PC-3 (cell line): ENCODE measurements at places on chromosomes 11 and 22.

- no peak for DNase-seq
Observed at GRCh38 chr11:111792314-111792713, 26.1 kb upstream of the PPP2R1B start.

- peak; percentile 77 for DNase-seq
Observed at GRCh38 chr11:96054870-96055705, 131.2 kb upstream of the MTMR2 start.

DNA sequence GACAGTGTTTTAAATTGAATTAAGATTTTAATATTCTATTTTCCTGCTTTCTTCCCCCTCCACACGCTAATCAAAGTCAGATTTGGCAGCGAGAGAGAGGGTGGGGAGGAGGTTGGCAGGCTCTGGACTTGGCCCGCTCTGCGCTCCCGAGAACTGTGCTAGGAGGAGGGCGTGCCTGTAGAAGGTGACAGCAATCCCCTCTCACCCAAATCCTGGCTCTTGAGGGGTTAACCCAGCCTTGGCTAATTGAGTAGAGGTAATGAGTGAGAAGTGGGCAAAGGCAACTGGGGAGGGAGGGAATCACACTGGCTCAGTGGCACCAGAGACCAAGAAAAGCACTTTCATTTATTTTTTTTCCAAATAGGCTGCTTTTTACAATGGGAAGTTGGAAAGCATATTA lies 42.2 kb downstream of the BUD13 start:
- no peak for DNase-seq

DNA sequence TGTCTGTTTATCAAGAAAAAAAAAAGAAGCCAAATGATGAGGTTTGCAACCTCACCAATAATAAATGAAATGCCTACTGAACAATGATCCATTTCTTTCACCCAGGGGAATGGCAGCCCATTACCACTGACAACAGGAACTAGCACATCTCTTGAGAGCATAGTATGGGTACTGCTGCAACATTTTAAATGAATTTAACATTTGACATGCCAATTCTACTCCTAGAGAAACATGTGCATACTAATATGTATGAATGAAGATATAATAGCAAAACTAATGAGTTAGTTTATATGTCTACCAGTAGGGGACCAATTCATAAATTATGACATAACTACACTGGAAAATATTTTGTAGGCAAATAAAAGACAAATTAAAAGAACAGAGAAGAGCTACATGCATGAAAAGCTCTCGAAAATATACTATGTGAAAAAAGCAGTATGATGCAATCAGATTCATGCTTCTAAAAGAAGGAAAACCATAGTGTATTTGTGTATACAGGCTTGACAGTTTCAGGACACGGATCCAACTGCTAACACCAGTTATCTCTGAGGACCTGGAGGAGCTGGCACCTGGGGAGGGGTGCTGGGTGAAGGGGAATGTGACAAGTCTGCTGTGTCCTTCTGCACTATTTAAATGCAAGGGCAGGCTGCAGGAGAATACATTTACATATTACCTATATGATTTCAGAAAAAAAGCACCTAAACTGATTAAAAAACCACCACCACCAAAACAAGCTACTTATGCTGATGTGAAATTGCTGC lies 6.9 kb downstream of the SMCO4 start:
- no peak for DNase-seq

DNA sequence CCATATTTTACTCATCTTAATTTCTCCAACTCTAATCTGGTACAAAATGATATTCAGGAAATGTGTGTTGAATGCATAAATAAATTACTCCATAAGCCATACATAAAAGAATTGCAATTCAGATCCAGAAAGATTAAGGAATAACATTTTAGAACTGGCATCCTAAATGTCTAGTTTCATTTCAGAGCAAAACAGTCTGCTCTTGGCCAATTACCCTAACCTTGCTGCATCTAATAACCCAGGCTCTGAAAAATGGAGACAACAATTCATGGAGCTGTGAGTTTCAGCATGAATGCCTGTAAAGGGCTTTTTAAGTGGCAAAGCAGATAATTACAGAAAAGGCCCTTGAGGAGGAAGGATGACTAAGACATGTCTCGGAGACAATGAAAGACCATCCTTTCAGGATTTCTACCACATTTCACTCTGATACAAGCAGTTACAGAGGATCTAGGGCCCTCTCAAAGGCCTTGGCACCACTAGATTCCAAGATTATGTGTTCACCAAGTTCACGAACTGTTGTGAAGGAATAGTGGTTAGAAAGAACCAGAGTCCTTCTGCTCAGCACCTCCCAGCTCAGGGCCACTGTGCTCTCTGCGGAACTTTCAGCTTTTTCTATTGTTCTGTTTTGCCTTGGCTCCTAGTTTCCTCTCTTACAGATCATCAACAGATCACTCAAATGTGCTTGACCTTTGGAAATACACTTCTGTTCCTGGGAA lies 157.6 kb upstream of the BLID start:
- DNase-seq: no peak

GRCh38 chr22:25656724-25657123 lies 85.3 kb upstream of the MYO18B start:
- no peak for DNase-seq

- DNase-seq: peak; percentile 27
Observed at GRCh38 chr11:34354782-34355181, 3.0 kb downstream of the ABTB2 start.

GRCh38 chr11:18013790-18014507 lies 1.1 kb upstream of the SERGEF start:
- DNase-seq: no peak

DNA sequence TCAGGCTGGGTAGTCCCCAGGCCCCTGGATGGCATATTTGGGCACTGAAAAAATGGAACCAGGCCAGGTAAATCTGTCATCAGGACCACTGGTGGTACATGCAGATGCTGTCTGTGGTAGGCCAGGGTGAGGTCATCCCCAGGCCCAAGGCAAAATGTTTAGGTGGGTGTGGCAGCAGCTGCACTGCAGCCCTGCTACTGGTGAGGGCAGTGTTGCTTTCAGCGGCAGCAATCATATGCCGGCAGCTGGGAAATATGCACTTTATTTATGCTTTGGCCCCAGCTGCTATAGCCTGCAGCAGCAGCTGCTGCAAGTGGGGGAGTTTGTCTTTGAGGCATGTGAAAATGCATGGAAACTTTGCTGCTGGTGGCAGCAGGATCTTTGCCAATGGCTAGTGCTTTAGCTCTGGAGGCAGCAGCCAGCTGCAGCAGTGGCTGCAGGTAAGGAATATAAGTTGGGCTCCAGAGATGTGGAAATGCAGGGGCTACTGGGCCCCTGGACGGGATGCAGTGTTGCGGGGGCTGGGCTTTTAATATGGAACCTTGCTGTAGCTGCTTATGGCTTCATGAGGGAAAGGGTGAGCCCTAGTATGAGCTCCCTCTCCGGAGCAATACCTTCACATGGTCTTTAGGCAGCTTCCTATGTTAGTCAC lies 365.7 kb upstream of the CADM1 start:
- DNase-seq: peak; percentile 3

DNA sequence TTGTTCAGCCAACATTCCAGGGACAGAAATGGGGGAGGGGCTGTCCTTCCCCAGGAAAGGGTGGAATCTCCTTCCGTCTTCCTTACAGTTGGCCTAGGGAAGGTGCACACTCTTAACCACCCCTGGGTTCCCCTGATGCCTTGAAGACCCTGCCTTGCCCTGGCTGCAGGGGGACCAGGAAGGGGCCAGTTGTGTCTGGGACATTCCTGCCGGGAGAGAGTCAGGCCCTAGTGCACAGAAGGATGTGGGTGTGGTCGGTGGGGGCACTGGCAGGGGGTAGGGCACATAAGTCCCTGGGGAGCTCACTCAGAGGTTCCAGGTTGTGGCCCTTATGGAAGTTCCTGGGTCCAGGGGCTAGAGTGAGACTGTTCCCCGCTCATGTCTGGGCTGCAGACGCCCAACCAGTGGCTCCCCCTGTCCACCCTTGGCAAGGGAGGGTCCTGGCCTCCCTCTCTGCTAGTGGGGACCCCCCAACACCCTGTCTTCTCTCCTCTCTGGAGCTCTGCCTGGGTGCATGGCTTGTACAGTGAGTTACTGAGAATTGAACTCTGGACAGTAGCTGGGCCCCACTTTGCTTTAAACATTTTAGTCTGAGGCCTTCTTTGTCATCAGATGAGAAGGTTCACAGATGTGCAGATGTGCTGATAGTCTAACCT lies 2.0 kb upstream of the APOBEC3A start:
- no peak for DNase-seq

DNA sequence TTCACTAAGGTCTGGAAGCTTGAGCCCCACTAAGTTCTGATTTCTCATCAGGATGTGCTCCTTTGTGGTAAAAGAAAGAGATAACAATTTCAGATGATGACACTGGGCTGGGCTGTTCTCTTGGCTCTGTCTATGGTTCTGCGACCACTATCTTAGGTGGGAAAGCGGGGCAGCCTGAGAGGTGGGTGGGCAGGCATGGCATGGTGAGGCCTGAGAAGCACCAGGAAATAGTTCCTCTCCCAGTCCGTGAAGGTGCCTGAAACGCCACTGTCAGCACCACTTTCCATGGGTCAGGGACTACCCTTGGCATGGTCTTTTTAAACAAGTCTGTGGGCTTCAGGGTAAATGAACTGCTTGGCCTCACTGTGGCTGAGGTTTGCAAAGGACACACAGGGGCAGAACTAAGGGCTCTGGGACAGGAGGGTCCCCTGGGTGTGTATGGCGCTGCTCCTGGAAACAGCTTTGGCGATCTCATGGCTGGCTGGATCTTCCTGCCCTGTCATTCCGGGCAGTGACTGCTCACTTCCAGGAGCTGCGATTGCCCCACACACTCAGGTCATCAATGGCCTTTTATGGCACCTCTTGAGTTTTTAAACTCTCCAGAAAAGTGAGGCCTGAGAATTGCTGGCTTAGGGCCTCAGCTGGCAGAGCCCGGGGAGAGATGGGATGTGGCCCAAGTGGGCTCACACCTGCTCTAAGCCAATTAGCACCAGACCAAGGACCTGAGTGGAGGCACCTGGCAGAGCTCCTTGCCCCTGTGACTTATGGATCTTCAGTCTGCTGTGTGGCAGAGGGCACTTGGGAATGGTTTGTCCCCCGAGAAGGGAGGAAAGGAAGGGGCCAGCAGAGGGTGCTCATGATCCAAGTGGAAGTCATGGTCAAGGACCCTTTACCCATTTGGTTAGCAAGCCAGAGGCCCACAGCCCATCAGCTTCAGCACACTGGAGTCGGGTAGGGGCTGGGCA lies 55.6 kb upstream of the LYVE1 start:
- peak; percentile 47 for DNase-seq

- DNase-seq: no peak
Observed at GRCh38 chr11:2392241-2392959, 8.2 kb upstream of the TSSC4 start.

DNA sequence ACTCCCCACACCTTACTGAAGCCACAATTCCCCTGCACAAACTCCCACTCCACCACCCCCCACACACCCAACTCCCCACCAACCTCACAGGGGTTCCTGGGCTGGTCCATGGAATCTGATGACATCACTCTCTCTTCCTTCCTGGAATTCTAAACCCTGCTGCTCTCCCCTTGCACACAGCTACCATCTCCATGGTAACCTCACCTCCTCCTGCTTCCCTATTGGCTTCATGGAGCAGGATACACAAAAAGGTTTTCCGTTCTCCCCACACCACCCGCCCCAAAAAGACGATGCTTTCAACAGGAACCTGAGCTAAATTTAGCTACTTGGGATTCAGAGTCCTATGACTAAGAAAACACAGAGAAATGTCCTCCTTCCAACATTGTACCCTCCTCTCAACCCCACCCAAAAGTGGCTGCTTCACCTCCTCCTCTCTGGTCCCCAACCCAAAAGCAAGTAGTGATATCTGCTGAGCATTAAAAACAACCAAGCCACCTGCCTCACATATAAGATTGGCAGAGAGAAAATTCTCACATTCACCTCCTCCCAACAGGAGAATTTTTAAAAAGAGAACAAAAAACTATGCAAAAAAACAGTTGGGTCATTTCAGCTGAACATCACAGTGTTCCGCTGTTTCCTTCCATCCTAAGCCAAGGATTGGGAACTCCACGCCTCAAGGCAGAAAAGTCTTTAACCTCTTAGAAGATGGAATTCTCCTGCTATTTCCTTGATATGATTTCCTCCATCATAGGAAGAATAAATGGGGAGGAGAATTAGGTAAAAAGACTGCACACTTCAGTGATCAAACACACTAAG lies 66.9 kb downstream of the RBFOX2 start:
- DNase-seq: no peak

GRCh38 chr11:3927129-3927796 lies 71.8 kb downstream of the STIM1 start:
- no peak for DNase-seq

GRCh38 chr22:22109693-22110466 lies 127.3 kb upstream of the TOP3B start:
- DNase-seq: peak; percentile 12

DNA sequence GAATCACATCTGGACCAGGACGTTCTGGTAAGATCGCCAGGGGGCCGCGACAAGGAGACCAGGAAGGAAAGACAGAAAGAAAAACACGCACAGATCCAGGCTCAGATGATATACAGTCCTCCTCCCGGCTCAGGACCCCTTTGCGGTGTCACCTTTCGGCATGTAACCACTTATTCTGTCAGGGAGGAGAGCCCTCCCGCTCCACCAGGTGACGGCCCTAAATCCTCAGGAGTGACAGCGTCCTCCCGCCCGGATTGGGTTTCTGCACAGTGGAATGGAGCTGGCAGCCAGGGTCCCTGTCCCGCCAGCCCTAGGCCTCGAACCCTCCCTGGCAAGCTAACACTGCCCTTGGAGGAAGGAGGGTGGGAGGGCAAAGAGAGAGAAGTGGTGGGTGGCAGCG lies 24.3 kb upstream of the KCNQ1OT1 start:
- DNase-seq: no peak

GRCh38 chr11:99601179-99601578 lies 580.4 kb downstream of the CNTN5 start:
- no peak for DNase-seq

GRCh38 chr11:14644226-14645014 lies 816 bp downstream of the PDE3B start:
- no peak for DNase-seq

DNA sequence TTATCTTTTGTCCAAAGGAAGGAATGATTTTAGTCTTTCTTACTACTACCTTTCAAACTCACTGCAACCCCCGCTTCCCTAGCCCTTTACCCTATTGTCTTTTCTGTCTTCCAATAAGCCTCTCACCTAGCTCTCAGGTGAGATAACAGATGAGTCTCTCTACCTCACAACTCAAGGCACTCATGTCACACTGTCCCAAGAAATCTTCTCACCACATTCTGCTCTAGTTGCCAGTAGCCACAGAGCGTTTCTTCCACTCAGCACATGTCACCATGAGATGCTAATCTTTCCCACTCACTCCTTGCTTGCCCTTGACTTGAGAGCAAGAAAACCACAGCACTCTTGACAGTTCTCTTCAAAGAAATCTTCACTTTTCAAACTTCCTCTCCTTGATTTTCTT lies 32.7 kb upstream of the TMEM41B start:
- no peak for DNase-seq
